Foreskin keratinocyte (primary cell): ENCODE measurements at places on chromosomes 16 and 17.

GRCh38 chr16:71440669-71441347 is 1.0 kb downstream of the TLE7 start:
- DNase-seq, result no peak

- DNase-seq, result no peak
Observed at GRCh38 chr17:7927596-7927995, 2.1 kb downstream of the KCNAB3 start.

DNA sequence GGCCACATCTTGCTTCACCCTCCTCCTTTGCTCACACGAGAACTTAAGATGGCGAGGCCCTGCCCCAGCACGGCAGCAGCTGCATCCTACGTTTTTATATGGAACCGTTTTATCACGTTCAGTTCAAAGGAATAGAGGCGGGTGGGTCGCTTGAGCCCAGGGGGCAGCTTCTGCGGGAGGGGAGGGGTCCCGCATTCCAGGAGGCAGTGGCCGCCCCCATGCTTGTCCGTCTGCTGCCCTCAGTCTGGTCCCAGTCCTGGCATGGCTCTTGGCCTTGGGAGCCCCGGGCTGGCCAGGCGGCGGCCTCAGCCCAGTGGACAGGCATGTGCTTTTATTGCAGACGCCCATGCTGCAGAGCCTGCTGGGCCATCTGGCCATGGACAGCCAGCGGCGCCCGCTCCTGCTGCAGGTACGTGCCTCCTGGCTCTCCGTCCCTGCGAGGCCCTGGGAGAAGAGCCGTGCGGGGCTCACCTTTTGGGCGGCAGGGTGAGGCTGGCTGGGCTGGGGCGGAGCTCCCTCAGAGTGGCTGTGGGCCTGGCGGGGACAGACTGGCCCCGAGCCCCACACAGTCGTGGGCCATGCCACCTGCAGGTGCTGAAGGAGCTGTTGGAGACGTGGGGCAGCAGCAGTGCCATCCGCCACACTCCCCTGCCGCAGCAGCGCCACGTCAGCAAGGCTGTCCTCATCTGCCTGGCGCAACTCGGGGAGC is 6.8 kb downstream of the TELO2 start:
- no peak for DNase-seq

DNA sequence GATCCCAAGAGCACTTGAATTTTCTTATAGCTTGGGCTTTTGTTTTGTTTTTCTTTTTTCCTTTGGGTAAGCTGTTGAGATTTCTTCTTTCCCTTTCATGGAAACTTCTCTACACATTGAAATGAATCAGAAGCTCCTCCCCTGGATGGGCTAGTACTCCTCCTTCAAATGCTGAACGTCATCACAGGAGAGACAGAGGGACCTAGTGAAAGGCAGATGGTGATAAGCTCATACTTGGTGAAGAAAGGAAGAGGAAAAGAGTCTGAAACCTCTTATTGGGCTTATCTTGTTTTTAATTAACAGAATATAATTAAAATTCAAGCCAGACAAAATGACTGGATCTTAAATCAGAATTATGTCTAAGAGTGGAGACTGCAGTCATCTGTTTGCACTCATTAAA is 147.3 kb downstream of the SNX11 start:
- no peak for DNase-seq

- no peak for DNase-seq
Observed at GRCh38 chr17:70169709-70170597, 621 bp downstream of the KCNJ2 start.

GRCh38 chr16:49027420-49027819 is 254.2 kb downstream of the CBLN1 start:
- DNase-seq, result no peak

GRCh38 chr16:57709663-57710062 is 15.1 kb downstream of the DRC7 start:
- DNase-seq, result no peak

DNA sequence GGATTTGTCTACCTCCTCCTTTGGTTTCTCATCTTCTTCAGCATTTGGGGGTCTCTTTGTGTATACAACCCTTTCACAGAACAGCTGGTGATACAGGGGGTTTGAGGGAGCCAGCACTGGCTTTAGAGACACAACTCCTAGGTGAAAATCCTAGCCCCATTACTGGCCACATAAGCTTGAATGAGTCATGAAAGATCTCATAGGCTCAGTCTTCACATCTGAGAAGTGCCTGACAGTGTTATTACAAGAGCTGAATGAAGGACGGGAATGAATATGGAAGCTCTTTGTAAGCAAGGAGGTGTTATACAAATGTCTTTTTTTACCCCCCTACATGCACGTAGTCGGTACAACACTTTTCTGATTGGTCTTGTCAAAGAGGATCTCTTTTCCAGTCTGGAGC is 1.7 kb upstream of the B4GALNT2 start:
- DNase-seq, result no peak

GRCh38 chr16:1971796-1972489 is at the start of gene TBL3:
TSS of gene TBL3 (plus strand) at chr16:1972053. CDS start at chr16:1972165, 112 bp downstream.
- DNase-seq, result peak; percentile 78

GRCh38 chr17:30819971-30820705 is 4.4 kb downstream of the CRLF3 start:
- no peak for DNase-seq

DNA sequence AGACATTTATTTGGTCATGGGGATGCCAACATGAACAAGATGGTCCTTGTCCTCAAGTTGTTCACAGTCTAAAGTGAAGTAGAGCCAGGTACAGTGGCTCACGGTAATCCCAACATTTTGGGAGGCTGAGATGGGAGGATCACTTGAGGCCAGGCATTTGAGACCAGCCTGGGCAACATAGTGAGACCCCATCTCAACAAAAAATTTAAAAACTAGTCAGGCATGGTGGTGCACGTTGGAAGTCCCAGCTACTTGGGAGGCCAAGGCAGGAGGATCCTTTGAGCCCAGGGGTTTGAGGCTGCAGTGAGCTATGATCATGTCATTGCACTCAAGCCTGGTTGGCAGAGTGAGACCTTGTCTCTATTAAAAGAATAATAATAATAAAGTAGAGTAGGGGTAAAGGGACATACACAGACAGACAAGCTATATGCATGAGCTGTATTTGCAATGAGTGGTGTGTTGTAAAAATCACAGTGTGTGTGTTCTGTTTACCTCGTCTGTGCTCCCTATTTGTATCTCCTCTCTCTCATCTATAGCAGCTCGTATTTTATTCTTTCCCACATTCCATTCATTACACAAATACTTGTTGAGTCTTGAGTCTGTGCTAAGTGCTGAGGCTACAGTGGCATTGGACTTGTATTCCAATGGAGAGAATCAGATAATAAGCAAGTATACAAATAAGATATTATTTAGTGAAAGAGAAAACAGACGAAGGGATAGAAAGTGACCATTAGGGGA is 73.9 kb upstream of the DHX40 start:
- DNase-seq, result peak; percentile 13

DNA sequence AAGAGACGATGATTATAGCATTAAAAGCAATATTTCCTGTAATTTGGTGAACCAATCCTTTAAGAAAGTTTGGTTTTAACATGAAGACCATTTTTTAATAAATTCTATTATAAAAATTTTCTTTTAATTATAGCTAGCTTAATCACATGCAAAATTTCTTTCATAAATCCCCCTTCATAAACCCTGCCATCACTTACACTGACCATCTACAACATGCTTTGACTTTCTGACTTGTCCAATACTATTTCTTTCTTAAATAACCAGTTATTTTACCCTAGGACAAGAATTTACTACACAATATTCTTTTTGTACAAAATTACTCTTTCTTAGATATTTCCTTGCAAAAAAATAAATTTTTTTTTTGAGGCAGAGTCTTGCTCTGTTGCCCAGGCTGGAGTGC is 1334.8 kb downstream of the CDH11 start:
- no peak for DNase-seq

GRCh38 chr16:48611329-48612137 is 1.6 kb upstream of the N4BP1 start:
- peak; percentile 99 for DNase-seq

DNA sequence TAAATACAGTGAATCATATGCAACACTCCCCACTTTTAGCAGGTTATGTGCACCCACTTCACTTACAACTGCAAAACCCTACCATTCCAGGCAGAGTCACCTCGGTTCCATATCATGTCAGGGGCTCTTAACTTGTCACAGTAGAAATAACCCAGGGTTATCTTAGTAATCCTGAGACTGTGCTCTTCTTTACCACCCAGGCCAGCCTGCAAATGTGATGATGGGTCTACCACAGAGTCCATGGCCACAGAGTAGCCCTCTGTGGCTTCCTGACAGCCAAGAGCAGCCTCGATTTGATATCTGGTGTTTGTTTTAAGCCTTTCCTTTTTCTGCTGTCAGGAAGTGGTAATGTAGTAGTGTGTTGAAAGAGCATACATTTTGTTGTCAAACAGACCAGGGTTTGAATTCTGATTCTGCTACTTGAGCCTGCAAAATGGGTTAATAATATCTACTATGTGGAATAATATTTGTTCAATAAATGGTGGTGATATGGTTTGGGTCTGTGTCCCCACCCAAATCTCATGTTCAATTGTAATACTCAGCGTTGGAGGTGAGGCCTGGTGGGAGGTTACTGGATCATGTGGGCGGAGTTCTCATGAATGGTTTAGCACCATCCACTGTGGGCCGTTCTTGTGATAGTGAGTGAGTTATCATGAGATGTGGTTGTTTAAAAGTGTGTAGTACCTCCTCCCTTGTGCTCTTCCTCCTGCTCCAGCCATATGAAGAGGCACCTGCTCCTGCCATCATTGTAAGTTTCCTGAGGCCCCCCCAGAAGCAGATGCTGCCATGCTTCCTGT is 416.5 kb downstream of the UTP18 start:
- DNase-seq, result no peak

DNA sequence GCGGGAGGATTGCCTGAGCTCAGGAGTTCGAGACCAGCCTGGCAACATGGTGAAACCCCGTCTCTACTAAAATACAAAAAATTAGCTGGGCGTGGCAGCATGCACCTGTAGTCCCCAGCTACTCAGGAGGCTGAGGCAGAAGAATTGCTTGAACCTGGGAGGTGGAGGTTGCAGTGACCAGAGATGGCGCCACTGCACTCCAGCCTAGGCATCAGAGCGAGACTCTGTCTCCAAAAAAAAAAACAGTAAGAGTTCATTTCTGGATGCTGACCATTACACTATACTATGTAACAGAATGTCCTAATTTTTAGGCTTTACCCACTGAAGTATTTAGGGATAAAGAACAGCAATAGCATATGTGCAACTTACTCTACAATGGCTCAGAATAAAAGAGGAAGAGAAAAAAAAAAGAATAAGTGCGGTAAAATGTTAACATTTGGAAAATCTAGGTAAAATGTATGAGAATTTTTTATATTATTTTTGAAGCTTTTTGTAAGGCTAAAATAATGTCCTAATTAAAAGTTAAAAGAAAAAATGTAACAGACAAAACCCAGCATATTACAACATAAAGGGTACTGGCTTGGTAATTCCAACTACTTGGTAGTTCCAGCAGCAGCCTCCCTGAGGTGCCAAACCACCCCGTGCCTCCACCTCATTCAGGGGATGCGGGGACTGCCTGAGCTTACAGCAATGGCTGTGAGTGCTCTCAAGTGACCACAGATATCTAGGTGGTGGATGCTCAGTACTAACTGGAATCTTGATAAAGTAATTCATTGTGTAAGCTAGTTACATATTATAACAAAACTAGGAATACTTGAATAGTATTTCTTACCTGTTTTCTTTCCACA is 10.9 kb downstream of the COPS3 start:
- no peak for DNase-seq

DNA sequence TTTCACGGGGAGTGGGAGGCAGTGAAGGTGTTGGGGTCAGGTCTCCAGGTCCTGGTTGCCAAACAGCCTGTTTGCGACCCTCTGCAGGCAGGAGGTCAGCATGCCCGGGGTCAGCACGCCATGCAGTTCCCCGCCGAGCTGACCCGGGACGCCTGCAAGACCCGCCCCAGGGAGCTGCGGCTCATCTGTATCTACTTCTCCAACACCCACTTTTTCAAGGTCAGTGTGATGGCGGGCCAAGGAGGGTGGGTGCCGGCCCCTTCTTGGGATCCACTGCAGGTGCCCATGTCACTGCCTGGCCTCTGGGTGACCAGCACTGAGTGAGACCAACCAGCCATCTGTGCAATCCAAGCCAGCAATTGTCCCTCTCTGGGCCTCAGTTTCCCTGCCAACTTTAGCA is 21.3 kb downstream of the ADGRG5 start:
- no peak for DNase-seq

- DNase-seq, result no peak
Observed at GRCh38 chr16:89006036-89006752, 29.2 kb upstream of the CBFA2T3 start.

DNA sequence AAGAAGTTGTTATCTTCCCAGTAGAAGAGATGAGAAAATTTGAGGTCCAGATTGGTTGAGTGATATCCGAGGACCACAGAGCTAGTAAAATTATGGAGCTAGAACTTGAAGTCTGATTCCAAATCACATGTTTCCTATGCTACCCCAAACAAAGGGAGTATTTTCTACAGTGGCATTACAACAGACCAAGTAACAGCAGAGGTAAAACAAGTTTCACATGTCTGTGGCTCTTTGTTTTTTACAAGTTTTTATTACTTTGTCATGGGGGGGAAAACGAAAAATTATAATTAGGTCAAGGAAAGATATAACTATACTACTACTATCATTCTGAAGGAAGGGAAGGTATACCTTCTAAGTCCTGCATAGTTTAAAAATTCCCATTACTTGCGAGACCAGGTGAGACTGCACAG is 49.4 kb downstream of the KANSL1 start:
- DNase-seq, result no peak

GRCh38 chr16:89140981-89141883 is 30.3 kb upstream of the CDH15 start:
- DNase-seq, result no peak

DNA sequence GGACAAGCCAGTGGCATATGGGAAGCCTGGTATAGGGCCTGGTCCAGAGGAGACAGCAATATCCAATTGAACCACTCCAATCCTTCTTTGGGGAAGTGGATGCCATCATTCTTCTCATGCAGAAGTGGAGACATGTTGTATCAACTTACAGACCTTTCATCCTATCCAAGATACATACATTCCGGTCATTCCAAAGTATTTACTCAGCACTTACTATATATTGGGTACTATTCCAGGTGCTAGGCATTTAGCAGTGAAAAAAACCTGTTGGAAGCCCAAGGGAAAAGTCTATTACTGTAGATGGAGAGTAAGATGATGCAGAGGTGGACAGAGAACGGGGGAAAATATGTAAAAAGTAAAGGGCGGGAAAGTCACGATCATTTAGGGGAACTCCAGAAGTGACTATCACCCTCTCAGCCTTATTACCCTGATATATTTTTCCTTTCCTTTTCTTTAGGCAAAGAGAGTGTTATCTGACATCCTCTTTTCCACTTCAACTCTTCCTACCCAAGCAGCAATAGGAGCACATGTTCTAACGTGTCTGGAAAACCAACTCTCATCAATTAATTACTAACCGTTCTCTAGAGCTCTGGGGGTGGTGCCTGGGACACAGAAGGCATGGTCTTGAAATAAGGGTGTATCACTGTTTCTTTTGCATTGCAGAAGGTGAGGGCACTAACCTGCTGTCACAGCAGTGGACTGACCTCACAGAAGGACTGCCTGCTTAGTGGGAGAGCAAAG is 210.1 kb upstream of the MAF start:
- DNase-seq, result peak; percentile 94

GRCh38 chr16:67406111-67406971 is 9.9 kb downstream of the ZDHHC1 start:
- peak; percentile 73 for DNase-seq
